ENCODE measurements at places on chromosomes 5 and 9.
A peak's percentile ranks its signal among the peaks of the same experiment; 100 is the strongest.

- no peak for DNase-seq
These were observed 69.1 kb downstream of the OTP start for GRCh38 chr5:77569409-77569808.

DNA sequence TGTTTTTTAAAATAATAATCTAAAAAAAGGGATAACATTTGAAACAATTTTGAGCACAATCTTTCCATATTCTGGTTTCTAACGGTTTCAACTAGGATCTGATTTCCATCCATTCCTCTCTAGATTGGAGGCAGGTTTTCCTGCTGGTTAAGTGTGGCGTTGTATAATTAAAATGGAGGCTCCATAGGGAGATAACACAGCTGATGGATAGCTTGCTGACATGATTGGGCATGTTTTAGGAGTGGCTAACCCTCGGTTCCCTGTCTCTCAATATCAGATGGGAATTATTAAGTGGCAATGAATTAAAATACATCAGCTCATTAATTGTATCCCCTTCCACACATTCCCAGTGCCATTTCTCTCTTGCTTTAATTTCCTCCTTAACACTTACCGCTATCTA is 209.0 kb downstream of the ALDH1A1 start:
- no peak for DNase-seq

- no peak for DNase-seq
These were observed 188.9 kb downstream of the SPOCK1 start for GRCh38 chr5:137310051-137310730.

GRCh38 chr9:135284386-135285134 is 195.0 kb upstream of the PPP1R26 start:
- no peak for DNase-seq

DNA sequence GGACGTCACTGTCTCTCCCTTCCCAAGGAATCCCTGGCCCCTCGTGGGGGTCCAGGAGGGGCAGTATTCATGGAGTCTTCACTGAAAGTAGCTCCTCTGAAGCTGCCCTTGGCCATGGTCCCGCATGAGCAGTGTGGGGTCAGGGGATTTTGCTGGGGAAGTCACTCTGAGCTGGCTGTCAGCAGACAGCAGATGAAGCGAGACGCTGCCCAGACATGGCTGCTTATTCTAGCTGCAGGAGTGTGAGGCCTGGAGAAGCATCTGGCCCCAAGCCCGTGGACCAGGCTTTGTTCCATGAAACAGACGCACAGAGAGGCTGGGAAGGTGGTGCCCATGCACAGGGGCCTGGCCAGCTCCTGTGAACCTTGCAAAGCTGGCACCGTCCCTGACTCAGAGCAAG is 21.5 kb upstream of the ASS1 start:
- no peak for DNase-seq

GRCh38 chr9:4922730-4923129 is 62.3 kb upstream of the JAK2 start:
- no peak for DNase-seq

- no peak for DNase-seq
These were observed 1581.2 kb upstream of the WWC1 start for GRCh38 chr5:166710271-166710670.

DNA sequence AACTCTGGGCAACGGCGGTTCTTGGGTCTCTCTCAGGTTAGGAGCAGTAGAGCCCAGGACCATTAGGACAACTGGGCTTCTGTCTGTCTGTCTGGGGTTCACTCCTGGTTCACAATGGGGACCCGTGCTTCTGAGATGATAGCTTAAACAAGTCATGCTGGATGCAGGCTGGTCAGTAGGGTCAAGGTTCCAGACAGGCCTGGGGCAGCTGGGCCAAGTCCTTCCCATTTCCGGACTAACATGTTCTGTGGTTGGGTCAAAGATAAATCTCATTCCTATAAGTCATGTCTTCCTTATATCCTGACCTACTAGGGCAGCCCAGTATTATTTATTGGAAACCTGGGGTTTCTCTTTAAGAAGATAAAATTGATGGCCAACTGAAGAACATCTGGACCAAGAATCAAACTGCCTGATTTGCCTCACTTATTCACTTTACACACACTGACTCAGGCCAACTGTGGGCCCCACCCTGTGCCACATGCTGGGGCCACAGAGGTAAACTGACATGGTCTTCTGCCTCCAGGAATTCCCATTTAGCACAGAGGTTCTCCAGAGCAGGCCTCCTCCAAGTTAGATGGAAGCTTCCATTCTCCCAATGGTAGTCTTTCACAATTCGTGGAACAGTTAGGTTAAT is 8.3 kb downstream of the HDHD3 start:
- no peak for DNase-seq

- DNase-seq = no peak
These were observed 231.9 kb downstream of the ADAMTSL1 start for GRCh38 chr9:18705796-18706392.

- no peak for DNase-seq
These were observed 33.3 kb downstream of the CD180 start for GRCh38 chr5:67163231-67163756.

DNA sequence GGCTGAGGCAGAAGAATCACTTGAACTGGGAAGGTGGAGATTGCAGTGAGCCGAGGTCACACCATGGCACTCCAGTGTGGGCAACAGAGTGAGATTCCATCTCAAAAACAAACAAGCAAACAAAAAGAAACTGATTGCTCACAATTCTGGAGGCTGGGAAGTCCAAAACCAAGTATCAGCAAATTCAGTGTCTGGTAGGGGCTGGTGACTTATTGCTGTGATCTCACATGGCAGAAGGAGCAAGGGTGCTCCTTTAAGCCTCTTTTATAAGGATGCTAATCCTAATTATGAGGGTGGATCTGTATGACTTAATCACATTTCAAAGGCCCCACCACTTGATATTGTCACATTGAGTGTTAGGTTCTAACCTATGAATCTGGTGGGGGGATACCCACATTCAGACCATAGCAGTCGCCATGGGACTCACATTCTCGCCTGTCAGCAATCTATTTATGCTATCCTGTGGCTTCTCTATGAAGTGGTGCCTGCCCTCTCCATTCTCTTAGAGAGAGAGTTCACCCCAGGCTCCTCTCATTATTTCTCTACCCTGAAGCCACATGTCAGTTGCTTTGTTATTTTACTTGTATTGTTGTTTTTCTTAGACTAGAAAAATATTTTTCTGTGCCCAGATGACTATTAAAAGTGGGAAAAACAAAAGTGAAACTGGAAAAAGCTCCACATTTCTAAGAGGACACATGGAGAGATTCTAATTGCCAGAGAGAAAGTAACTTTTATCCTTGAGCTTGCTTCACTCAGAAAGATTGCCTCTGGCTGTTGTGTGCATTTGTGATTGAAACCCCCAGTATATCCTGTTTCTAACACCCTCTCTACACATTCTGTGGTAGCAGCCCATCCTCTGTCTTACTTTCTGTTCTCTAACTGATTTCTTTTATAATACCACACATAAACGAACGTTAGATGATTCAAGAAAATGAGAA is 18.8 kb upstream of the PRLR start:
- DNase-seq = no peak

DNA sequence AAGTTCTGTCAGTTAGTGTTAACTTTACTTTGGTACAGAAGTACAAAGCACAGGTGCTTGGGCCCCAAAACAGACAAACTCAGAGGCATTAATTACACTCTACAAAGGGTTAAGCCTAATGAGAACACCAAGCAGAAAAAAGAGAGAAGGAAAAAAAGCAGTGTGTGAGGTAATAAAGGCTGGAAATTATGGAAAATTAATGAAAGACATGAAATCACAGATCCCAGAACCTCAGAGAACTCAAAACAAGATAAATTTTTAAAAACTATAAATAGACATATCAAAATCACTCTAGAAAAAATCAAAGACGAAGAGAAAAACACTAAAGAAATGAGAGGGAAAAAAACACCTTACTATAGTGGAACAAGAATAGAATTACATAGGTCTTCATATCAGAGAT is 354.2 kb upstream of the ADAMTS16 start:
- DNase-seq = no peak

- DNase-seq = no peak
These were observed 25.7 kb upstream of the KCNV2 start for GRCh38 chr9:2691626-2692025.

DNA sequence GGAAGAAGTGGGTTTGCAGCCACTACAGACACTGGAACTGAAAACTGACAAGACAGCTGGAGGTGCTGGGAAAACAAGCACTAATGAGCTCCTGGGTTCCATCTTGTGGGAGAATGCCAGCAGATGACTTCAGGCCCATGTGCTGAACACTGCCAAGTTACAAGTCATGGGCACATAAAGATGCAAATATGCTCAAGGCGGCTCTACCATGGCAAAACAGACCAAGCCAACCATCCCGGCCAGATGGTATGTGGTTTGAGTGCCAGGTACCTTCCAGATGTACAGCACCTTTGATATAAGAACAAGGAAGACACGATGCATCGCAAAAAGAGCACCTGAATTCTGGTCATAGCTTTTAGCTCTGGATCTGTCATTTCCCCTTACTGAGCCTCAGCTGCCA is 19.9 kb downstream of the TNFSF8 start:
- DNase-seq = no peak

DNA sequence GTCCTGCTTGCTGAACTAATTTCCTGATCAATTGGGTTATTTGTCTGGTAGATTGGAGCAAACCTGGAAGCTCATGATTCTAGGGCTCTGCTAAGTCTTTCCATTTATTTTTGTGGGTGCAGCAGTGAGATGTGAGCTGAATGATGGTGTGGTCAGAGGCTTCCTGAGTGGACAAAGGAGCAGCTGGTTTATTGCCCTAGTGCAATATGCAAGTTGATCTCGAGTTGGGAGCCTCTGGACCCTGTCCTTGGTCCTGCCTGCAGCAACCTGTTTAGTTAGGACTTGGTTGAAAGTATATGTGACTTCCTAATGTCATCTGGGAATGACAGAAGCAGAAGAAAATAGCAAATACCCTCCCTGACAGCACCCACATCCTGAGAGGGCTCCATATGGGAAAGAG is 4.2 kb upstream of the UNC5A start:
- no peak for DNase-seq

DNA sequence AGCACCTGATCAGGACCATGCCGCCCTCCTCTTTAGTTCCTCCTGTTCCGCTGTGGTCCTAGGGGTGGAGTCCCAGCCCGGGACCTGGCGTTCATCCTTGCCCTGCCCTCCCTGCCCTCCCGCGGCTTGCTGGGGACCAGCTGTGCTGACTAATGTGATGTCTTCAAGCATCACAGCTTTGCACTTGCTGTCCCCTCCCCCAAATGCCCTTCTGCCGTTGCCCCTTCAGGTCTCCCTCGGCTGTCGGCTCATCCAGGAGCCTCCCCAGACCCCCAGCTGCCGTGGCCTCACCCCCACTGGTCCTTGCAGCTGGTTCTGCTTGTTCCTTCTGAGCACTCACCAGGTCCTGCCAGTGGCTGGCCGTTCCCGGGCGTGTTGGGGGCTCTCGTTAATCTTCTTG is 19.9 kb downstream of the RXRA start:
- no peak for DNase-seq

DNA sequence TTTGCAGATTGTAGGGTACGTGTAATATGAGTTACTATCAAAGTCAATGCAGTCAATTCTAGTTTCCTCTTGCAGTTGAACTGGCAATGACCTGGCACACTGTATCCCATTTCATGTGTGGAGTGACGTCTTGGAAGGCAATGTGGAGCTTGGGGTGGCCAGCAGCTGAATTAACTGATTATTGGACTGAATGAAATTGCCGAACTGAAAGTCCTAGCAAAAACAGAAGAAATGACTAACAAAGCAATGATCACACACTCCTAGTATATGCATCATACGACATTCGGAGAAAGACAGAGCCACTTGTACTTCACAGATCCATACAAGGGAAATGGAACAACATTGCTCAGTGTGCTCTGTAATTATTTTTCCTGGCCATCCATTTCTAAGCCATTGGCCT is 259.1 kb upstream of the DAPK1 start:
- no peak for DNase-seq

DNA sequence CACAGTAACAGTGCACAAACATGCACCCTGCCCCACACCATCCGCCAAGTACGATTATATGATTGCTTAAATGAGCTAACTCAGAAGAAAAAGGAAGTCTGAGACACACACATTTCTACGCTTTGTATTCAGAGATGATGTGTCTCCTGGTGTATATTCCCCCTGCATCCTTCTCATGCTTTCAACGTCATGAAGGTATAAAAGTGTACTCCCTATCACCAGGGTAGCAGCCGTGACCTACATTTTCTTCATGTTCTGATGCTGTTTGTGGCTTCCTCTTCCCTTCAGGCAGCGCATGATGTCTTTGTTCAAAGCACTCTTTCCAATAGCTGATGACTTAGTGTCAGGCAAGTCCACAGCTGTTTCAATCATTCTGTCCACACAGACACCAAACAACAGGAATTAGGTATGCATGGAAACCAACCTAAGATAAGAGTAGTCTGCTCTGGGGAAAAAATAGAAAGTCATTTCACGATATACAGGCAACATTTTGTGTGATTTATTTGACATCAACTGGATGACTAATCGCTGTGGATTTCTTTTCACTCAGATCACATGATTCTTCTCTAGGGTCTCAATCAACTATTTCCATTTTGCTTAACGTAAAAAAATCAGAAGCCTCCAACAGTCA is 269.4 kb upstream of the PTGER4 start:
- DNase-seq = peak; percentile 68

GRCh38 chr5:66041627-66042026 is 102.5 kb upstream of the SREK1 start:
- no peak for DNase-seq

GRCh38 chr9:82031538-82032280 is 43.1 kb downstream of the SPATA31D1 start:
- DNase-seq = no peak

DNA sequence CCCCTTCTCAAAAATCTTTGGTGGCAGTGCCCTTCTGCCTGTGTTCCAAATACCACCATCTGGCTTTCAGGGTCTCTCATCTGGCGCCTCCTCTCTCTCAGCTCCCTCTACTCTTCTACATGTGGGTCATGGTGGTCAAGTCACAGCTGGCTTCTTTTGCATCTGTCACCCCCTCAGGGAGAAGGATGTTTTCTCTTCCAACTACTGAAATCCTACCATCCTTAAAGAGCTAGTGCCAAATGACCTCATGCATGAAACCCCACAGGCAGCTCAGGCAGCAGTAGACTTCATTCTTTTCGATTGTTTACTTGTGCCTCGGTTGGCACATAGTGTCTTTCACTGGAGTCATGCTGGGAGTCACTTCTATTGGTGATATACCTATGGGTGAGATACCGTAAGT is 219.2 kb downstream of the DCP2 start:
- no peak for DNase-seq

DNA sequence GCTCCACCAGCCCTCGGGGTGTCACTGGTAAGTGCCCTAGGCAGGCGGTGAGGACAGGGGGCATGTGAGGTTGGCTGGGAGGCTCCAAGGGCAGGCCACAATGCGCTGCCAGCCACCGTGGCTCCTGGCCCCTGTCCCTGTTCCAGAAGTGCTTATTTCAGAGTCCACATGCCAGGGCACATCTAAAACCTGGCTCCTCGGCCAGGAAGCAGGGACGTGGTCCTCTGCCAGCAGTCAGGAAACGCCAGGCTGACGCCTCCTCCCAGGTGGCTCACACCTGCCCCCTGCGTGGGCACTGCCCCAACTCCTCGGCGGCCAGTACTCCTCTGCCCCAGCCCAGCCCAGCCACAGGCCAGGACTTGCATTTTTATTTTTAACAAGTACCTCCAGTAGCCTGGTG is 68.5 kb downstream of the SECISBP2 start:
- DNase-seq = no peak
